ENCODE measurements at places on chromosomes 3 and 15.

DNA sequence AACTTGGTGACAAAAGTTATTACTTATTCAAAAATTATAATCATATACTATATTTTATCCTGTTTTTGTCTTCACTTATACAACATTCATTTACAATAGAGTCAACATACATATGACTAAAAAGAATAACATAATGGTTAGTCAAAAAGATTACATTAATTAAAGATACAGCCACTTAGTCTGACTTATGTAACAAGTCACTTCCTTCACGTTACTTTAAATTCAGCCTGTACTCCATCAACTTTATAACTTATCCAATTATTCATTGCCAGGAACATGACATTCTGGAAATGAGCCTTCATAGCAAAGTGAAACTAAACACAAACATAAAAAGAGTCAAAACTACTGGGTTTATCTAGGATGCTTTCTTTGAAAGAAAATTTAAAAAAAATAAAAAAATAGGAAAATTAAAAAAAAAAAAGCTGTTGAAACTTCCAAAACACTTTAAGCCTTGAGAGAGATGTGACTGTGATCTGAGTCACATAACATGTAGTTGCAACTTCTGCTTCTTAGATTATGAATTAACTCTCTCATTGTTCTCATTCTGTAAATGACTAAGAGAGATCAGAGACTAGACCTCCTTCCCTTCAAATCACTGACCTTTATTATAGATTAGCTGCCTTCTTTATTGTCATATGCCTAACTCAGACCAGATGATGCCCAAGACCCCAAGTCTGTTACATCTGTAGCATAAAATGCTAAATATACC is 107.8 kb downstream of the MYRIP start:
- no peak for DNase-seq

- DNase-seq: no peak
Measured at GRCh38 chr3:55868347-55868746, 381.2 kb upstream of the WNT5A start.

GRCh38 chr3:29409409-29409808 is 128.5 kb downstream of the RBMS3 start:
- DNase-seq: no peak

GRCh38 chr3:120416868-120417267 is 33.9 kb downstream of the FSTL1 start:
- no peak for DNase-seq

DNA sequence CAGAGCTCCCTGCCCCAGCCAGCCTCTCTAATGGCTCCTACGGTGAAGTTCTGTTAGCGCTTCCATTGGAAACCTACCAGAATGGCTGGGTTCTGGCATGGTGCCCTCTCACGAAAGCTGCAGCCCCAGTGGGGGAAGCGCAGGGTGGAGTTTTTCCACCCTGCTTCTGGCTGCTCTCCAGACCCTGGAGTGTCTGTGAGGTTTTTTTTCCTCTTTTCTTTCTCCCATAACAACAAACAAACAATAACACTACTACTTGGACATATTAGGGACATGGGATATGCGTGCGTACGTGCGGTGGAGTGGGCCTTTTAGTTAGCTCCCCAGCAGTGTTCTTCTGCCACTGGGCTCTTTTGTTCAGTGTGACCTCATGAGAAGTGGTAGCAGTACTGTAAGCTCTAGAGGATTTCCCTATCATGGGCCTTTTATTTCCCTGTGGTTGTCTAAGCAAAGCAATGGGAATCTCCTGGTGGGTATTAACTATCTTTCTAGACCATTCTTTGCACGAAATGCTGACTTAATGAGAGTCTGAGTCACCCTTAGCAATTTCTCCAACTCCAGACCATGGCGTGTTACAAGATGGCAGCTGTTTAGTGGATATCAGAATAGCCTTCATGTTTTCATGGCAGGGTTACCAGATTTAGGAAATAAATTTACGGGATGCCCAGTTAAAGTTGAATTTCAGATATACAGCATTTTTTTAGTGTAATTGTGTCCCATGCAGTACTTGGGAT is 161.9 kb downstream of the FNDC3B start:
- DNase-seq: peak; percentile 56

DNA sequence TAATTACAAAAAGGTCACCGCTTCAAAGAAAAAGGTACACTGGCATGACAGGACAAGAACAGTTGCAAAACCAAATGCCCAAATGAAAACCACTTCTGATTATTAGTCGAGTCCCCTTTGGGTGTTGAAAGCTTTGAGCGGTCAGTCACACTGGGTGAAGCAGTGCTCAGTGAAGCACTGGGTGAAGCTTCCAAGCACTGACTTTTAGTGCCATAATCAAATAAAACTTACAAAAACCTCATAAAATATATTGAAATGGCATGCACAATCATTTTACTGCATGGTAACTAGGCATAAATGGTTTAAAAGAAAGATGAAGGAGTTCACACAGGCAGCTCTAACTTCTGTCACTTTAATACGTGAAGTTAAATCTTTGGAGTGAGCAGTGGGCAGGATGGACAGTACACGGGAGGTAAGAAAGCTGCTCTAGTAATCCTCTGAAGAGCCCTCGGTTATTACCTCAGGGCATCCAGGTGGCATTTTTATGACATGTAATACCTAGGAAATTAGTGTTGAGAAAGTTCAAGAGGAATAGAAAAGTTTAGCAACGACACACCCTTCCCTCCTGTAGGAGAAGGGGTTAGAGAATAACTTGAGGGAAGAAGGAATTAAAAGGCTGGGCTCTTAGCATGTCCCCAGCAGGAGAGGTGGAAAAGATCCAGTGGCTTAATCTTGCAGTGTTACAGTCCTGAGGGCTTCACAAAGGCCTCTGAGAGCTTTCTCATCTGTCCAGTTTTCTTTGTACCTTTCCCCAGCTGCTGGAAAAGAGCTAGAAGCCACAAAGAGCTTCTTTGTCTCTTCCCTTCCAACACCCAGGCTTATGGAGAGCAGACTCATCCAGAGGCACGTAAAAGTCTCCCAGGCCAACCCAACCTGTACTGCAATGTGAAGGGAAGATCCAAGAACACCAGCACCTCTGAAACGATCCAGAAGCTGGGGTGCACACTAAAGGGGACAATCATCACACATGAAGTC is 64.9 kb upstream of the MYO5C start:
- no peak for DNase-seq

GRCh38 chr15:90227816-90228772 is 5.6 kb downstream of the CIB1 start:
- DNase-seq: no peak

- no peak for DNase-seq
Measured at GRCh38 chr3:109806929-109807328, 469.6 kb upstream of the DPPA4 start.

- no peak for DNase-seq
Measured at GRCh38 chr15:62618432-62618831, 424.1 kb upstream of the TPM1 start.

GRCh38 chr15:37876900-37877299 is 57.5 kb upstream of the TMCO5A start:
- no peak for DNase-seq

DNA sequence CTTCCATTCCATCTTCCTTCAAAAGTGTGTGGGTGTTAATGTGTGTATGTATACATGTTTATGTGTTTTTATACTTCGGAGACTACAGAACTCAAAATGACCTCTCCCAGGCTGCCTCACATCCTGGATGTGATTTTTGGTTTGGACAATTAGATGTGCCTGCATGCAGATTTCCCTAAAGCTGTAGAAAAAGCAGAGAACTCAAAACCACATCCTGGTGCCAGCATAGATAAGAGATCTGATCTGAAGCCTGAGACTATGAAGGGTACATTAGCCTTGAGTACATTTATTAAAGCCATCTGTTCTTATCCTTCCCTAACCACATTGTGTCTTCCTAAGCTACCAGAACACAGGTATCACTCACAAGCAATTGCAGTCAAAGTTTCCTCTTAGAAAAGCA is 319.4 kb upstream of the RASGRP1 start:
- DNase-seq: peak; percentile 41

DNA sequence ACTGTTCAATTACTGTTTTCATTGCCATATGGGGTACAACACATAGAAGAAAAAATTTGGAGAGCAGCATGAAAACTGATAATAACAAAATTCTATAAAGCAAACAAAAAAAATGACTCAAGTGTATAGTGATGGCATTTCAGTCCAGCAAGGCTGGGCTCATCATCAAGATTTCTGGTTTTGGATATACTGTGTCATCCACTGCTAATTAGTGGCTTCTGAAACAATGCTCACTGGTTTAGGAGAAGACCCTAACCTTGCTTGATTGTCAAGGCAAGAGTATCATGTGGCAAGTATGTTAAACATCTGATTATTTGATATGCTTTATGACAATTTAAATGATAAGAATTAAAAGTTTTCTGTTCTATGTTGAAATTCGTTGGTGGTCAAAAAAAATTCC is 96.9 kb downstream of the RFX7 start:
- DNase-seq: no peak

DNA sequence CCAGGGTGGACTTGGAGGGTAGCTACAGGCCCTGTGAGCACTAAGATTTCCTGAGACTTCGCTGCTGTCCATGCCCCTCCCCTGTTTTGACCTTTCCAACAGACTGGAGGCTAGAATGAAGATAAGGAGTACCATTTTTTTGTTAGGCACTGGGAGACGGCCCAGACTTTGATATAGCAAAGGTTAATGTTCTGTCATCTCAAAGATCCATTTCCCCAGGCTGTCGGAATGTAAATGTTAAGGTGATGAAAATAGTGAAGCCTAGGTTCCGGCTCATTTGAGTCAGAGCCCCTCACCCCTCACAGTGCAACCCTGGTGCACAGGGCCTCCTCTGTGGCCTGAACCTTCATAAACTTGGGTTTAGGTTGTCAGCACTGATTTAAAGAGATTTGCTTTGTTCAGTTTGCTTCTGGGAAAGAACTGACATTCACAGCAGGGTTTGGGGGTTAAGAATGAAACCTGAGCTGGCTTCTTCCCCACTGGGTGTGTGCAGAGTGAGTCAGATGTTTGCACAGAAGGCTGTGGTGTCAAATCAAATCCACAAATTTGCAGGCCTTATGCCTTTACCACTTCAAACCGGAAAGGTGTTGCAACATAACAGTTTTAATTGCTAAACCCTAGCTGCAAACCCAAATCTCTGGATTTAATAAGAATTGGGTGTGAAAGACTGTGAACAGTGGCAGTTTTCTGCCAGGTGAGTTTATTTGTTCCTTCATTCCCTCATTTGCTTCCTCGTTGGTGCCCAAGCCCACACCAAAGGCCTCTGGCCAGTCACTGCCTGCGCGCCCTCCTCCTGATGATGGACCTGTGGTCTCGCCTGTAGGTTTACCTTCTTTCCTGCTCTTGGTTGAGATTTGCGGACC is 20.6 kb upstream of the KCTD6 start:
- peak; percentile 49 for DNase-seq

DNA sequence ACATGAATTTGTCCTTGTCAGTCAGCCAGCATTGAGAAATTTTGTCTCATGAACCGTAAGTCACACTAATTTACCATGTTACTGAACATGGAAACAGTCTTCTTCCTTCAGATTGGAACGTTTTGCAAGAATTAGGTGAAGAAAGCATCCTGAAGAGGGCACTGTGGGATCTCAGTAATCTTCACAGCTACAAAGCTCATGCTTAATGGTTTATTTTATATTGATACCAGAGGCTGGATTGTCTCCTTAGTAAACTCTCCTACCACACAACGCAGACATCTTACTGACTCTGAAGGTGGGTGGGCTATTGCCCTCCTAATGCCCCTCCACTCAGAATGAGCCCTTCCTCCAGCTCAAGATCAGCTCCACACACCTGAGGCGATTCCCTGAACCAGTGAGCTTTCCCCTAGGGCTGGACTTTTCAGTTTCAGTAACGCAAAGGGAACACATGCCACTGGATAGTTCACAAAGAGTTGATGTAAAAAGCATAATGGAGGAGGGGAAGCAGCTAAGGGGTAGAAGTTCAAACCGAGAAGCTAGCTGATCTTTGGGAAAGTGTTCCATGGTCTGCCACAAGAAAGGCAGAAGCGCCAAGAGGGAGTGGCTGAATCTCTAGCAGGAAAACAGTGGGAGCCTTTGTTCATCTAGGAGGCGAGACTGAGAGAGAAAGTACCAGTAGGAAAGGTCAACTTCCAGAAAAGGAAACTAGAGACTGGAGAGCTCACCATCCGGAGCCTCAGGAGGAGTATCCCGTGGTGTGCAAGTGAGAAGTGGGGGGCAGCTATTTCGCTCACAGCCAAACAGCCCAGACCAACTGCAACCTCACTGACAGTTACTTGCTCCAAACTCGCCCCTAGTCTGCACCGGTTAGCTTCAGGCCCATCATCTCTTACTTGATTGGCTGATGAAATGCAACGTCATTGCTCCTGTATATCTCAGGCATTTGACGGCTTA is at the start of gene SLC9C1:
TSS of gene SLC9C1 (minus strand) at position 849 of the 954 bp plus-strand sequence. CDS start 7,425 bp downstream, outside the sequence.
- peak; percentile 61 for DNase-seq

DNA sequence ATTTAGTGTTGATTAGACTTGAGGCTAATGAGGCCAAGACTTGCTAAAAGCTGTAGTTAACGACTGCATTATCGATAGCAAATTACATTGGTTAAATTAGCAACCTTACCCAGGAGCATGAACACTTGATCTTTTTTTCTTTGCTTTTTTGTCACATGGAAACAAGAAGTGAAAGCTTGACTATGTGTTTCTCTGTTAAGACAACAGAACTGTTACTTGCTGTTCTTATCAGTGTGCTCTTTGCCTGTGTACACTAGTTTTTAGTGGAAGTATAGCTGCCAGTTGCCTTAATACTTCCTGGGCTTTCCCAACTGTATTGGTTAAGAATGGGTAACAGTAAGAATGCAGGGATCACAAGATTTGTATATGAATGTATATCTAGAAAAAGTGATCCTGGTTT is 625.5 kb downstream of the NAALADL2 start:
- no peak for DNase-seq

DNA sequence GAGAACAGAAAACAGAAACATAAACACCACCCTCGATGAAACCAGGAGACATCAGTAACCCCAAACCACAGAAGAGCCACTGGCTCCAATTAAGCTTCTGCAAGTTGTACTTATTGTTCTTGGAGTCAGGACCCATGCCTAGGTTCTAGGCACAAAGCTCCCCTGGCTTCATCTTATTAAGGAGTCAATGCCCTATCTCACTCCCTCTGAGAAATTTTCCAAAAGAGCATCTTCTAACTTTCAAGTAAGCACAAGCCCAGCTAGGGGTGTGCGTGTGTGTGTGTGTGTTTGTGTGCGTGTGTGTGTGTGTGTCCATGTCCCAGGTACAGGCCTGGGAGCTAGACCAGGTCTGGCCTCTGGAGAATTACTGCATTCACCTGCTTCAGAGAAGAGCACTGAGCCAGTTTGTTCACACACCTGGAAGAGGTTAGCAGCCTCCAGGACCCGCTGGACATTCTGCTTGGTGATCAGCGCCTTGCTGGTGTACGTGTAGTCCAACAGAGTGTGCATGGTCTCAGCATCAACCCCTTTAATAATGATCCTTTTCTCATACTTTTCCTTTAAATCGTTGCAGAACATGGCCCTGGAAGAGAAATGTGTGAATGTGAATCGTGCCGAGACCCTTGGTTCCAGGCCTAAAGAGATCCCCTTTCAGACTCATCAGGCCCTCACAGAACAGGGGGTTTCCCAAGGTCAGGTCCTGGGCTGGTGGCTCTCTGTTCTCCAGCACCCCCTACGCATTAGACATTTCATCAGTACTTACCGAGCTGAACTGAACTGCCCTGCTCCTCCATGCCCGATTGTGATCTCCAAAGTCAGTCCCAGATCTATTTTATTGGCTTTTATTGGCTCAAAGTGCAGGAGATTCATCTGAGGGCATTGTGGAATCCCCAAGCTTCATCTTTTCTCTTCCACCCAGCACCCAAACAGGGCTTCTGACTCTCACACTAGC is 27.8 kb downstream of the KLHL6 start:
- DNase-seq: no peak

All from NCI-H2171 (cell line).